ENCODE measurements at places on chromosomes 3 and 15.
A peak's percentile ranks its signal among the peaks of the same experiment; 100 is the strongest.

- DNase-seq: no peak
Observed at GRCh38 chr3:95351158-95351557, 1288.3 kb downstream of the NSUN3 start.

DNA sequence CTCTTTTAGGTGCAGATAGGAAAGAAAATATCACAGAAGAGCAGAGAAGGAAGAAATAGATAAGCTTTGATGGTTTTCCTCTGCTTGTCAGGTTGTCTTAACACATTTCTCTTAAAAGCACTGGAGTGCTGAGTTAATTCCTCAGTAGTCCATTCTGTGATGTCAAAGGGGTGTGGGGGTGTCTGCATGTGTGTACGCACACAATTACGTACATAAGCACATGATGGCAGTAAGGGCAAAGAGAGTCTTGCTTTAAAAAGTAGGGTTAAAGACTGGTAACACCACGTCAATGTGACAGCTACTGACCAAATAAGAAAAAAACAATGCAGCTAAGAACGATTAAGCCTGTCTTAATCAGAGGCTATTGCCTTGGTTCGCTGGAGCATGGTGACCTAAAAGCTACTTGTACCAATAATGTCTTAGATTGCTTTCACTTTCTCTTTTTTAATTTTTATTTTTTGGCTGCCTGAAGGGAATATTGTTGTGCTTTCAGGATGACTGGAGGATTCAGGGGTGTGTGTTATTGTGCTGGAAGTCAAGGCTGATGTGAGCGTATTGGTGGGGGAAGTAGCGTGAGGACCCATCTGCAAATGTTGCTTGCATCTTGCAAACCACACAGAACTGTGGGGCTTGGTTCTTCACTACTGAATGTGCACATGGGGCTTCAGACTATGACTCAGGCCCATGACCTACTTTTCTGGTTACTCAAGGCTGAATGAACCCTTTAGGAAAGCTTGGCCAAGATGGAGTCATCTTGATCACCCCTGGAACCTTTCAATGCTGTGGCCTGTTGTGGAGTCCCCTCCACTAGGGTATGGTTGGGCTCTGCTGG is 417.8 kb upstream of the TPM1 start:
- no peak for DNase-seq

GRCh38 chr3:19232566-19232965 is 84.3 kb downstream of the KCNH8 start:
- no peak for DNase-seq

GRCh38 chr15:29799859-29800258 is 22.4 kb downstream of the TJP1 start:
- no peak for DNase-seq

GRCh38 chr3:13550423-13550690 is 1.4 kb downstream of the FBLN2 start:
- no peak for DNase-seq

GRCh38 chr3:189863031-189863430 is 231.8 kb downstream of the TP63 start:
- DNase-seq: no peak

GRCh38 chr3:142150271-142150670 is 927 bp upstream of the TFDP2 start:
- no peak for DNase-seq

DNA sequence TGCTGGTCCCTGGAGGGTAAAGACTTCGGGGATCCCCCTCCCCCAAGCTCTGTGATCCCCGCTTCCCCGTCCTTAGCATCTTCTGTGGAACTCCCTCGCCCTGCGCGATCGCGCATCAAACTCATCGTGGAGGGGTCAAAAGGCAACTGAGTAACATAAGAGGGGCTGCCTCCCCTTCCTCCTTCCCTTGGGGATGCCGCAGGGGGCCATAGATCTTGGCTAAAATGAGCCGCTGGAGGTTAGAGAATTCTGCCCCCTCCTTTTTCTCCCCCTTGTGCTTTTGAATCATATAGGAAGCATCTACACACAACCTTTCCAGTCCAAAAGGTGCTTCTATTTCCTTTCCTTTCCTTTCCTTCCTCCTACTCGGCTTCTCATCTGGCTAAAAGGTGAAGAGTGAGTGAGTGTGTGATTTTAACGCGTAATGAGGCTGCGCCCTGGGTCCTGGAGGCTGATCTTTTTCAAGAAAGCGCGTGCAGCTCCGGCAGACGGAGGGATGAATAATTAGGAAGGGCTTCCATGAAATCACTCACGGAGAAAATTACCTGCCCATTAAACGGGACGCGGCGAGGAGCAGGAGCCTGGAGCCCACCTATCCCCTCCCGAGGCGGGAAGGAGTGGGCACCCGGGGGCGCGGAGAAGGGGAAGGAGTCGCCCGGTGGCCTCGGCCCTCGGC is 831 bp upstream of the ROBO2 start:
- DNase-seq: peak; percentile 59

- no peak for DNase-seq
Observed at GRCh38 chr3:196388956-196389355, 43.3 kb downstream of the UBXN7 start.

- DNase-seq: no peak
Observed at GRCh38 chr3:133489466-133490085, 83.9 kb upstream of the CDV3 start.

DNA sequence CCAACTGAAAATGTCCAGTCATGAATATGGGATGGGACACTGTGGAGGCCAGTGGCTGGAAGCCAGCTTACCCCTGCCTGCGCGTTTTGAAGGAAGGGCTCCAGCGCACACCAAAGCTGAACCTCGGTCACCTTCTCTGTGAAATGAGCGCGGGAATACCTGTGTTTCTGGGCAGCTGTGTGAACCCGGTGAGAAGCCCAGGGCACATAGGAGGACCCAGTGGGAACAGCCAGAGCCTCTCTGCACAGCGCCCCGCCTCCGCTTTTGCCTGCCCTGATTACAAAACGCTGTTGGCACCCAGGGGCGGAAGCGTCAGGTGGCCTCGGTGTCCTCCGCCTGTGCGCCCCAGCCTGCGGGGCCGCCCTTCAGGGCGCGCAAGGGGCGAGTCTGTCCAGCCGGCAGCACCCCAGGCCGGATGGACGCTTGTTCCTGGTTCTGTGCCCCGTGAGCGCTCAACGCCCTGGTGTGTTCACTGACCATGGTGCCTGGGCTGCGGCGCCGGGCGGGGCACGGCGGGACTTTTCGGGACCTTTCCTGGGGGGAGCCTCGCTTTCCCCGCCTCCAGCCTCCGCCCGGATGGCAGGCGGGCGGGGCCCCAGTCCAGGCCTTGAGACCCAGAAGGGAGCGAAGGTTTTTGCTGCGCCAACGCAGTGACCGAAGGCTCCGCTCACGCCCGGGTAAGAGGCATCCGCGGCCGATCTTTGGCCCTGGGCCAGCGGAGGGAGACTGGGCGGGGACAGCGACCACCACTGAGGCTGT is at the start of gene SQOR:
SQOR (plus strand) TSS at position 598 of the 759 bp plus-strand sequence. CDS start 23,895 bp downstream, outside the sequence.
- DNase-seq: peak; percentile 69

DNA sequence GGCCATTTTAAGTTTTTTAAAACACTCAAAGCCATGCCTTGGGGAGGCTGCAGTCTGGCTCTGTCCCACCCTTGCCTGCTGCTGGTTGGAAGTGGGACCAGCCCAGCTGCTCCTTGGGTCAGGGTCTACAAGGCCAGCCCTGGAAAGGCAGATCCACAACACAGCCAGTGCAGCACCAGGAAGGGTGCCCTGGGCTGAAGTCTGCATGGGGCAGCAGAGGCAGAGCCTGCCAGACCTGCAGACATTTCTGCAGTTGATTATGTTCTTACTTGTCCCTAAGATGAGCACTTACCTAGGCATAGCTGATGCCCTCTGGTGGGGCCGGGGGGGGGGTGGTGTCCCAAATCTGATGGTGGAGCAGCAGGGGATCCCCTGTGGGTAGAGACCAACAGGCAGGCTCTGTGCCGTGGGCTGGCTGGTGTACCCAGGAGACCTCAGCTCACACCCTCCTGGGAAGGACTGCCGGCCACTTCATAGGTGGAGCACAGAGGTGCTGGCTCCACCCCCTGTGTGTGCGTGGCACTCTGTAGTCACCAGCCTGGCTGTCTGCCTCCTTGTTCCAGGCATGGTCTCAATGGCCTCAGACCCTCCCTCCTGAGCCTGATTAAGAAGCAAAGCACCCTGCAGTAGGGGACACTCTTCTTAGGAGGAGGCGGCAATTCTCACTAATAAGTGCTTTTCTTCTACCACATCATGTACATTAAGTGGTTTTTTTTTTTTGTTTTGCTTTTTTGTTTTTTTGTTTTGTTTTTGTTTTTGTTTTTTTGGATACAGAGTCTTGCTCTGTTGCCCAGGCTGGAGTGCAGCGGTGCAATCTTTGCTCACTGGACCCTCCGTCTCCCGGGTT is 97.4 kb upstream of the KLF13 start:
- DNase-seq: peak; percentile 29

- no peak for DNase-seq
Observed at GRCh38 chr15:89761009-89761831, 10.2 kb upstream of the MESP1 start.

- no peak for DNase-seq
Observed at GRCh38 chr3:192864941-192865340, 52.7 kb downstream of the MB21D2 start.

GRCh38 chr15:31563001-31563400 is 236.4 kb downstream of the KLF13 start:
- DNase-seq: no peak

DNA sequence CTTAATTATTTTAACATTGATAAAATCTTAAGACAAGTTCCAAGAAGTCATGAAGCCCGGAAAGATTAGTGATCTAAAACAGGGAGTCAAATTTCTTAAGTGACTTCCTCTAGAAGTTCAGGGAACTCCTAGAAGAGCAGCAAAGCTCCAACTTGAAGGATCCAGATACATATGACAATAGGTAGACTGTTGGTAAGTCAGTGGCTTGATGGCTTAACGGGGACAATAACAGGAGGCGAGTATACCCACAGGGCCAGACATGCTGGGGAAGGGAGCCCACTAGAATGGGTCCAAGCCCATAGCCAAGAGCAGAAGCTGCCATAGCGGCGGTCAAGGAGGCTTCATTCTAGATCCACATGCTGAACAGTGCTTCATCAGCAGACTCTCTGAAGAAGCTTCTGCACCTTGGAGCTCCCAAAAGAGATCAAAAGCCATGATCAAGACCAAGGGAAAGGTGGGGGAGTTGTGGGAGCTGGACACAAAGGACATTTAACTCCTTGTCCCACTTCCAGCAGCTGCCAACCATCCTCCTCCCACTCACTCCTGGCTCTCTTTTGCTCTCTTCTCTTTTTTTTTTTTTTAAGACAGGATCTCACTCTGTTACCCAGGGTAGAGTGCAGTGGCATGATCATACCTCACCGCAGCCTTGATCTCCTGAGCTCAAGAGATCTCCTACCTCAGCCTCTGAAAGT is 10.2 kb upstream of the CA12 start:
- no peak for DNase-seq

GRCh38 chr3:101244212-101244575 is 76.2 kb downstream of the IMPG2 start:
- no peak for DNase-seq

DNA sequence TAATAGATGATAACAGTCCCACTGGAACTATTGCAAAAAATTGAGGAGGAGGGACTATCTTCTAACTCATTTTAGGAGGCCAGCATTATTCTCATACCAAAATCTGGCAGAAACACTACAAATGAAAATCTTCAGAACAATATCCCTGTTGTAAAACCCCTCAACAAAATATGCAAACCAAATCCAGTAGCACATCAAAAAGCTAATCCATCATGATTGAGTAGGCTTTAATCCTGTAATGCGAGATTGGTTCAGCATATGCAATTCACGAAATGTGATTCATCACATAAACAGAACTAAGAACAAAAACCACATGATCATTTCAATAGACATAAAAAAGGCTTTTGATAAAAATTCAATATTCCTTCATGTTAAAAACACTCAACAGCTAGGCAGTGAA is 23.9 kb upstream of the PLSCR2 start:
- no peak for DNase-seq

DNA sequence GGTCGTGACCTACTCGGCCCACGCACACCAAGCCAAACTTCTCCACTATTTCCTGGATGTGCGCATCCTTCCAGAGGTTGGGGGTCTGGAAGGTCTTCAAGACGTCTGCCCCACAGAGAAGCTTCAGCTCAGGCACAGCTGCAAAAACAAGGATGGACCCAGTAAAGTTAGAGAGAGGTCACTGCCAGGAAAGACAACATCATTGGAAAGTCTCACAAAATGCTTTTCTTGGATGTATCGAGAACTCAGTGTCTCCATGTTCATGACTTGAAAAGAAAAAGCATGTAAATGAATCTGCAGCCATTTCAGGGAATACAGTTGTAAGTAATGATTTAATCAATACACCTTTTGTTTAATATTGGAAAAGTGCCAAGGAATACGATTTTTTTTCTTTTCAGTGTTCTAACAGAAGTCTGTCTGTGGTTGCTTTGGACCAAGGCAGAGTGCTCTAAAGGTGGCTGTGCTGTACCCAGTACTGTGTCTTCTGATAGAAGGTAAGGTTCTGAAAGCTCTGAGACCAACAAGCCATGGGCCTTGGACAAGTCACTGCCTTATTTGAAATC is 21.8 kb upstream of the RBP1 start:
- no peak for DNase-seq

DNA sequence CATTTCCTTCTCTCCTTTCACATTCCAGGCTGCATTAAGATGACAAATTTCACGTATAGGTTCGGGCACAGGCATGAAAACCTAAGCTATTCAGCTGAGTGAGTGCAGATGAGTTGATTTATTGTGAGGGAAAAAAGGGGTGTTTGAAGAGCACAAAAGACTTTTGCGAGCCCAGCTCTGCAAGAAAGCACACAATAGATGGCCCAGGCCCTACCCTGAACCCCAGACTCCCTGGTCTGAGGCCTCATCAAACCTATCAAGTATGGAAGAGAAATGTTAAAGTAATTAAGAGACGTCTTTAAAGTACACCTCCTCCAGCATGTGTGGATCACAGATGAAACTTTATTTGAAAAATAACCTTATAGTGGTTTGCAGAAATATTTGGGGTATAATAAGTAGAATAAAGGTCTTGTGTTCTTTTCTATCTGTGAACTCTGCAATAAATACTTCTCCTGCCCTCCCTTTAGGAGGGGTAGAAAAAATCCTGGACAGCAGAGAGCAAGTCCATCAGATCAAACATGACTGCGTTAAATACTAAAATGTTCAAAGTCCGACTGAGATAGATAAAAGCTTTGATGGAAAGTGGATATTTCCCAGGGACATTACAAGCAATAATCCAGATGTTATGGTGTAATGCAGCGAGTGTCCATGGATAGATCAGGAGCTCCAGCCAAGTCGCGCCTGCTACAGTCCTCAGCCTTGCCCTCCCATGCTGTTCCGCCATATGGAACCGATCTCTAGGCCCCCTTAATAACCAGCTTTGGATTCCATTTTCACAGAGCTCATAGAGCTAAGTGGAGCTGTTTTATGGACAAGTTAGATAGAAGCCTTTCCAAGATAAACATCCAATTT is 121.5 kb downstream of the MCTP2 start:
- no peak for DNase-seq

DNA sequence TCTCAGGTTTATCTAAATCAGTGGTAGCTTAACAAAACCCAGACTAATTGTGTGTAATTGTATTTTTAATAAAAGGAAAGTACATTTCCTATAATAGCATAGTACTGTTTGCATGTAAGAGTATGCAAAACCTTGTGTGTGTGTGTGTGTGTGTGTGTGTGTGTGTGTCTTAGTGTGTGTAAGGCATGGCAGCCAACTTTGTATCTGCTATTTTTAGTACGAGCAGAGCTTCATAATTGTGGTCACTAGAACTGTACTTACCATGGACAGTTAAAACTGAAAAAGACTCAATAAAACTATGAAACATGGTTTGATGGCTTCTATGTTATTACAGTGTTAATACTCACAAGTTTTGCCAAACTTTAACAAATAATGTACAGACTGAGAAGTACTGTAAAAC is 6.2 kb downstream of the P2RY1 start:
- no peak for DNase-seq
